Activated CD8-positive, alpha-beta memory T cell treated with anti-CD3 and anti-CD28 coated beads for 4 hours (primary cell): ENCODE measurements at places on chromosomes 4 and X.

DNA sequence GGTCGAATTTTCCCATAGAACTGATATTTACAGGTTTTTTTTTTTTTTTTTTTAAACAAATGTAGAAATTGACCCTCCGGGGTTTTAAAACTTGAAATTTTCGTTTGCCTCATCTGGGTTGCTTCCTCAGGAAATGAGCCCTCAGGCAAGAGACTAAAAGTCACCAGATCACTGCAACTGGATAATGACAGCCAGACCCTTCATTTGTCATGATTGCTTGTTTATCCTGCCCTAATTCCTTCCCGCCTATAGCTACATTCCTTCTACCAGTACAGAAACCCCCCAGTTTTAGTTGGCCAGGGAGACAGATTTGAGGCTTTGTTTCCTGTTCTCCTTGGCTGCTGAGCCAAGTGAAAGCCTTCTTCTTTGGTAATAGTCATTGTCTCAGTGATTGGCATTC is 44.0 kb upstream of the IGFBP7 start:
- no peak for DNase-seq

DNA sequence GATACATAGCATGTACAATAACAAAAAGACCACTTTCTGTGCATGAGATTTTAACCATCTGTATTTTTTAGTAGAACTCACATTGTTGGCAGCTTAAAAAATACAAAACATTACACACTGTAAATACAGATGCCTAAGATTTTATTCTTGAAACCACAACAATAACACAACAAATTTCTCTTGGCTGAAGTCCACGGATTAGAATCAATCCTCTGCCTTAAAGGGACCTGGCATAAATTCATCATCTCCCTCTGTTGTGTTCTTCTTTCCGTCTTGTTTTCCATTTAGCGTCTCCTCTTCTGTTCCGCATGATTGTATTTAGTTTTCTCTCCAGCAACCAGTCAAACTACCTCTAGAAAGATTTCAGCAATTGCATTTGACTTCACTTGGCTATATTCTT is 231.0 kb downstream of the SPOCK3 start:
- no peak for DNase-seq

GRCh38 chr4:184421533-184422155 is 52.7 kb downstream of the IRF2 start:
- no peak for DNase-seq

DNA sequence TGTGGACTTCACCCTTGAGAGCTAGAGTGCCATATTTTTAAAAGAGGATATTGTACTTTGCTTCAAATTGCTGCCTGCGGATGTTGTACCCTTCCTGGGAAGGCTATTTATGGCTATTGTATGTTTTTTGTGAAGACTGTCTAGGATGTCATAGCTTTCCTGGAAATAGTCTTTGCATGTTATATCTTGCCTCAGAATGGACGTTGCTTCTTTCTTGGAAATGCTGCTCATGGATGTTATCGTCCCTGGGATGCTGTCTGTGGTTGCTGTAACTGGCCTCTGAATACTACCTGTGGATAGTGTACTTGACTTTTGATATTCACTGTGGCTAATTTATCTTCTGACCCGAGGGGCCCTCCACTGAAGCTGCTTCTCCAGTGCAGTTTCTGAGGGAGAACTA is 146.8 kb downstream of the ENOX2 start:
- DNase-seq, result no peak

GRCh38 chr4:10120943-10121567 is 4.5 kb upstream of the WDR1 start:
- DNase-seq, result no peak

DNA sequence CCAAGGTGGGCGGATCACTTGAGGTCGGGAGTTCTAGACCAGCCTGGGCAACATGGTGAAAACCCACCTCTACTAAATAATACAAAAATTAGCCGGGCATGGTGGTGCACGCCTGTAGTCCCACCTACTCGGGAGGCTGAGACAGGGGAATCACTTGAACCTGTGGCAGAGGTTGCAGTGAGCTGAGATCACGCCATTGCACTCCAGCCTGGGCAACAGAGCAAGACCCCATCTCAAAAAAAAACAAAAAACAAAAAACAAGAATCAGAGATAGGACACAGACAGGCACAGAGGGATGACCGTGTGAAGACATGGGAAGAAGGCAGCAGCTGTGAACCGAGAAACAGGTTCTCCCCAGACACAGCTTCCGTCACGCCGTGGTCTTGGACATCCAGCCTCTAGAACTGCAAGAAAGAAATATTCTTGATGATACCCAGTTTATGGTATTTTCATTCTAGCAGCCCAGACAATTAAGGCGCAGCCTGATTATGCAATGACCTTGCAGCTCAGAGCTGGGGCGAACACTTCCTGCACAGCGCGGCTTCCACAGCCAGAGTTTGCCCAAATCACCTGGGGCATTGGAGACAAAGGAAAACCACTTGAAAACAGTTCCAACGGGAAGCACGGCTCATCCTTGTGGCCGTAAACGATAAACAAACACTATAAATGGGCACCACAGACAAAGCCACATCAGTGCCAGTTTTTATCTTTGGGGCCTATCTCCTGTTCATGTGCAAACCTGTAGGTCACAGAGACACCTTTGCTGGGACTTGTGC is 4.2 kb upstream of the ARSD start:
- DNase-seq, result no peak

DNA sequence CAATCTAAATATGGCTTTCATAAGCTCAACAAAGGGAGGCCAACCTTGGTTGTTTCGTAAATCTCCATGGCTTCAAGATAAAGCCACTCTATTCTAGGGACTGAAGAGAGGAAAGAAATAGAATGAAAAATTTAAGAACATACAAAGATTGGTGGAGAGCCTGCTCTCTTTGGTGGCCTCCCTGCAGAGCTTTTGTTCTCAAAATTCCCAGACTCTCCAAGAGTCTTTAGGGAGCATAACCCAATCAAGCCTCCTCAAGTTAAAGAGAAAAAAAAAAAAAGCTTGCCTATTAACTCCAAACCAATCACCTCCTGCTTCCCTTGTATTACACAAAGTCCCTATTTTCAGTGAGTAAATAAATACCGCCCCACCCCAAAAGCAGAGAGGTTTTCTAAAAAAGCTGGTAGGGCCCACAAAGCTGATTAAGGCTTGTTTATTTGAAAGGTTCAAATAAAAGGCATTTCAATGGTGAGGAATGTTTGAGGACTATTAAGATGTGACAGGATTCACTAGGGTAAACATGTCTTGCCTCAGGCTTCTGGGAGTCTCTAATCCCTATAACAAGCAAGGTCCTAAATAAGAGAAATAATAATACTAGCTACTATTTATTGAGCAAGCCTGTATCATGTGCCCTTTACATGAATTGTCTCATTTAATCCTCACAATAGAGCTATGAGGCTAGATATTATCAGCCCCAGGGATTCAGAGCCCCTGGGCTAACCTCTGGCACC is 71.6 kb downstream of the GPC3 start:
- DNase-seq, result no peak

DNA sequence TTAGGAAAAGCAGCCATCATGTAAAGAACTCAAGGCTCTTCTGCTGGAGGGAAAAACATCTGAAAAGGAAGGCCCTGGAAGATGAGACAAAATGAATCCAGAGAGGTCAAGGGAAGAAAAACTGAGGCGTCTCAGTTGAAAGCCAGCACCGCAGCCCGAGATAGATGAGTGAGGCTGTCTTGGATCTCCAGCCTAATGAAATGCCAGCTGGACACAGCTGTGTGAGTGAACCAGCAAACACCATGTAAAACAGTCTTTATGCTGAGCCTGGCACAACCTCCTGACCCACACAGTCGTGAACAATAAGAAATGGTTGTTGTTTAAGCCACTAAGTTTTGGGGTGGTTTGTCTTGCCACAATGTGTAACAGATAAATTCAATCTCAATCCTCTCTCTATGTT is 48.6 kb upstream of the RASL11B start:
- DNase-seq, result no peak

DNA sequence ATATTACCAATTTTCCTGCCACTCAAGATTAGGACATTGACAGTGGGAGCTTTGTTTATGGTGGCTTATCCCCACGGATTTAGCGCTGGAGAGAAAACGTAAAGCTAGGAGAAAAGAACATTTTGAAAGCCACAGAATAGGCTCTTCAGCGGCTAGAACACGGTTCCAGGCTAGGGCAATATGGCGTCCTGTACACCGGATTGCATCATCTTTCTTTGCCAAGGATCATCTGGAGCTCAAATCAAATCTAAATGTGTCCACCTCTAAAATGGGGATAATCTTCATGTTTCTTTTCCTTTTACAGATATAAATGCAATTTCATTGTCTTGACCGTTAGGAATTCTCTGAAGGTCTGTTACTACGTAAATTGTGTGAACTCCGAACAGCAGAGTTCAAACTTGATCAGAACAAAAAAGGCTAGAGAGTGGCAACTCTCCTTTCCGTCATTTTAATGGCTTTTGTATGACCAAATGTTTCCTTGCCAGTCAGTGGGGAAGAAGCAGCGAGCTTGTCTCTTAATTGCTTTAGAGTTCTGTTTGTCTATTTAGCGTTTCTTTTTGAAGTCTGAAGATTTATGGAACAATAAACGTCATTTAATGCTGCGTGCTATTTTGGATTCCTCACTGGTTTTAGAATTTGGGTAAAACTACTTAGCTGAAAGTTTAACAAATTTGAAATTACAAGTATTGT is 2.6 kb upstream of the WWC2 start:
- DNase-seq, result no peak

DNA sequence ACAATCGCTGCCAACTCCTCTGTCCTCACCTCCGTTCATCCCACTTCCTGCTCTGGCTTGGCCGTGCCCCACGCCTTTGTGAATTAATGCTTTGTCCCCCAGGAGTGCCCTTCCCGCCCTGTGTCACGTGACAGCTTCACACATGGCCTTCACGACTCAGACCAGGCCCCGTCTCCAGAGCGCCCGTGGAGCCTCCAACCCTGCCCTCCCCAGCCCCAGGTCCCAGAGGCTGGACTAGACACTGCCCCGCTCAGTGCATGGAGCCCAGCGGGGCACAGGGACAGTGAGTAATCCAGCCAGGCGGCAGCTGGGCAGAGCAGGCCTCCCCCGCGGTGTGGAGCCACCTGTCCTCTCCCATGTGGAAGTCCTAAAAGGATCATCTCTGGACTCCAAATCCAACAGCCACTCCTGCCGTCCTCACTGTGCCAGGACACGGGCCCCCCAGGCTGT is 7.4 kb downstream of the ADRA2C start:
- no peak for DNase-seq

GRCh38 chr4:179663641-179664429 is 2221.6 kb upstream of the AGA start:
- no peak for DNase-seq

GRCh38 chrX:31093639-31093975 is 21.8 kb upstream of the FTHL17 start:
- no peak for DNase-seq

- DNase-seq, result no peak
Measured at GRCh38 chrX:53357799-53358530, 64.5 kb downstream of the SMC1A start.

GRCh38 chrX:118550792-118551191 is 55.2 kb downstream of the DOCK11 start:
- DNase-seq, result no peak
